ENCODE measurements at places on chromosomes 7 and 10.

DNA sequence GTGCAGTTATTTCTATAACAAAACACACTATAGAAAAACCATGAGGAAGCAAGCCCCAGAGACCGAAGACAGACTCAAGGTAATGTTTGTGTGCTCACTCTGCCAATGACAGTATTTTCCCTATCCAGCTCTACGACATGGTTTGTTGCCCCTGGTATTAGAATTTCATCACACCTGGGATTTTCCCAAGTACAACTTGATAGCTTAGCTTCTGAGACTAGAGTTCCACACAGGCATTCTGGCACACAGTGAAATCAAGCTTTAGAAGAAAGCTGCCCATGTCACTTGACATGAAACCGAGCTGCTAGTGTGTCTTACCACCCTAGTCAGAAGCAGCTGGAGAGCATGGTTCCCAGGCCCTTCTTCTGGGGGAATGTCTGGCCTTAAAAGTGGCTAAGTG lies 44.1 kb upstream of the AKR1E2 start:
- DNase-seq = no peak

DNA sequence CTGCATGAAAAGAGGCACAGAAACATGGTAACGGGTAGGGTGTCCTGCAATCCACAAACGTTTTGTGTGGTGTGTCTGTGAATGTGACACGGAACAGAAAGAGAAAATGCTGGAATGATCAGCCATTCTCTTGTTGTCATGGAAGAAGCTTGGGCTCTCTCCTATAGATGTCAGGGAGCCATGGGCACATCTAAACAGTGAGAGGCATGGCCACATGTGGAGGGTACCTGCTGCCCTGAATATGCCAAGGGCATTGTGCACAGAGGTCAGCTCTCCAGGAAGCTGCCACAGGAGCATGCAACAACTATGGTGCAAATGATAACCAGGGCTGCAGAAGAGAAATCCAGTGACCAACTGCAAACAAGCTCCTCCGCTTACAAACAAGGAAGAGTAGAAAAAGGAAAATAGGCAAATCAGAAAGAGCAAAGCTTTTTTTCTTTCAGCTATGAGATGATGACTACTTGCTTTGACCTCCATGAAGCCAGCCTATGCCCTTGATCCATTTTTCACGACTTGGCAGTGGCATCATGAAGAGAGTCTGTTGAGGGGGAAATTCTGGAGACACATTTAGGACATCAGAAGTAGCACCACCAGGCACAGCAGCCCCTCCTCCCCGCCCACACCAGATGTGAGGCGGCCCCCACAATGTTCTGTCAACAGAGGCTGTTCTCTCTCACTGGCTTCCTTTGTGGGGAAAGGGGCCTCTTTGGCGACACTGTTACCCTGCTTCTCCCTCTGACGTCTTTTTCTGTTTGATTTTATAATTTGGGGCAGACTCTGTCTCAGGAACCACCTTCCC lies 4.8 kb upstream of the PDE1C start:
- no peak for DNase-seq

DNA sequence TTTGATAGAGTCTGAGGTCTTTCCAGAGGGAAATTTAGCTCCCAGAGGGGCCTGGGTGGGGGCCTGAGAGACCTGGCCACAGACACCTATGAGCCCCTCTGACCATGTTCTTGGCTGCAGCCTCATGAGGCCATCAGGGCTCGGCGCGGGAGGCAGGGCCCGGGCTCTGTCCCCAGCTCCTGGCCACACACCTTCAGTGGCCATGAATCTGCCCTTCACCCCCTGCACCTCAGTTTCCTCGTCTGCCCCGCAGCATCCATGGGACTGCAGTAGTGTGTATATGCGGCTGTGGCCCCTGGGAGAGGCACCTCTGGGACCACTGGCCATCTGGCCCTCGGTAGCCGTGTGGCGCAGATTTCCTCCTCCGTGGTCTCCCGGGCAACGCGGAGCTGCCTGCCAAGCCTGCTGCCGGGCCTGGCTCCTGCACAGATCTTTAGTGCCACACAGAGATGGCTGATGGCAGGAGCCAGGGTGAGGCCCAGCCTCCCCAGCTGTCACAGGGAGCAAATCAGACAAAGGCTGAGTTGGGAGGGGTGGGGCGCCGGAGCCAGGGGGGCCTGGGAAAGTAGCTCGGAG lies 23.6 kb upstream of the ADCYAP1R1 start:
- DNase-seq = no peak

DNA sequence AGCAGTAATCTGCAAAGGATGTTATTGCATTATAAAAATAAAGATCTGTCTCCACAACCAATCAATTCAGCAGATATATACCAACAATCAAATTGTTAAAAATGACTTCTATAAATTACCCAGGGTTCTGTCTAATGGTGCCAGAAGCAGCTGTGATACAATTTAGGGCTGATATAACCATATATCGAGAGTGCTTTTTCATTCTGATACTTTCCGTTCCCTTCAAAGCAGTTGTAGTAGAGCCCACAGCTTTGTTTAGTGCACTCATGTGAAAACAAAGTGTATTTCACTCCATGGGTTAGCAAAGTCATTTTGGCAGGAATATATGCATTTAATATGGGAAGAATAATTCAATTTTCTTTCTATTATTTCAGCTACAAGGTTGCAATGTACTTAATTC lies 83.1 kb upstream of the CHCHD3 start:
- no peak for DNase-seq

DNA sequence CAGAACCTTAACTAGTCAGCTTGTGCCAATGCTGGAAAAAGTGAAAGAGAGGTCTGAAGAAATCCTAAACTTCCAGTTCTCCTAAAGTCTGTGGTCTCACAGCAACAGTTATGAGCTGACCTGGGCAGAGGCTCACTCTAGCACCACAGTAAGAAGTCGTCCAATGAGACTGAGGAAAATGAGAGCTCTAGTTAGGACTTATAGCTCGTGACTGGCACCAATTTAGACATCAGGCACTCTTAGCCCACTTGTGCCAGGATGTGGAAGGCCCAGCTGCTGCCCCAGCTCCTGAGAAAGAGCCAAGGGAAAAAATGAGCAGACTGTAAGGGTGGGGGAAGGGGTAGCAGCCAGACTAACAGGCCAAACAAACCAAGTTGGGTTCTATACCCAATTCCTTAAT lies 7.6 kb downstream of the MMS19 start:
- DNase-seq = no peak

GRCh38 chr7:48780862-48781261 lies 143.5 kb upstream of the CDC14C start:
- no peak for DNase-seq

DNA sequence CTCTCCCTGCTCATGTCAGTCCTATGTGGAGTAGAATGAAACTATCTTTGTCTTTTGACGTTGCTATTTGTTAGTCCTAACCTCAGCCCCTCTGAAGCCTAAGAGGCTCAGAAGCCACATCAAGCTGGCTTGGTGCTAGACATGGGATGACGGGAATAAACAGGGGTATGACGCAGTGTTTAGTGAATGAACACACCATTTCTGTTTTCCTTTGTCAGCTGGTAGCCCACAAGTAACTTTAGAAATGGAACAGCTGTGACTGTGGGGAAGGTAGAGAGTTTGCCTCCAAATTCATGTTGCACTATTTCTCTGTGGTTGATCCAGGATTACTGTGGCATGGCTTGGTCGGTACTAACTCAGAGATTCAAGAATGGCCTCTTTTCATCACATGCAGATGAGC lies 31.3 kb downstream of the COX15 start:
- no peak for DNase-seq

DNA sequence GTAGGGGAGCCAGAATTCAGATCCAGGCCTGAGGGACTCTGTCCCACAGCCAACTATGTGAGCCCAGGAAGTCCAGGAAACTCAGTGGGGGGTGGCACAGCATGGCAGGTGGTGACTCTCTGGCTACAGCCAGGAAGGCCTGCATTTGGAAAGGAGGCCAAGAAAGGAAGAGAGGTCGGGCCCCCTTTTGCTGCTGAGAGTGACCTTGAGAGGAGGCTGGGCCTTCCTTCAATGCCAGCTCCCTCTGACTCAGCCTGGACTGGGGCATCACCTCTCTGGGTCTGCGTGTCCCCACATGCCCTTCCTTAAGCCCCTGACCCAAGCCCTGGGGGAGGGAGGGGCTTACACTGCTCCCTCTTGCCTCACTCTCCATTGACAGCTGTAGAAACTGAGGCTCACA lies 6.4 kb upstream of the MYL10 start:
- no peak for DNase-seq

DNA sequence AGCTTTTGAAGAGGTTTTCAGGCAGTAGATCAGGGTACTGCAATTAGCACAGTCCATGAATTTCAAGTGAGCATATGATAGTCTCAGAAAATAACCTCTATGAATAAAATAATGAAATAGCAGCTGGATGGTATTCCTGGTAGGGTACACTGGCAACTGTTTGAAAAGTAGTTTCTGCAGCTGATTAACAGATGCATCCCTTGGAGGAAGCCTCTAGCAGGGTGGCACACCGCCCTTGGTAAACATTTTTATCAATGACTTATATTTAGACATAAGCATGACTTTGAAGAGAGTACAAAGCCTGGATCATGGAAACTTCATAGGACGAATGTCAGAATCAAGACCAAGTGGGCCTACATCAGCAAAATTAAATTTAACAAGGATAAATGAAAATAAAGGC lies 26.8 kb downstream of the WNT16 start:
- no peak for DNase-seq

DNA sequence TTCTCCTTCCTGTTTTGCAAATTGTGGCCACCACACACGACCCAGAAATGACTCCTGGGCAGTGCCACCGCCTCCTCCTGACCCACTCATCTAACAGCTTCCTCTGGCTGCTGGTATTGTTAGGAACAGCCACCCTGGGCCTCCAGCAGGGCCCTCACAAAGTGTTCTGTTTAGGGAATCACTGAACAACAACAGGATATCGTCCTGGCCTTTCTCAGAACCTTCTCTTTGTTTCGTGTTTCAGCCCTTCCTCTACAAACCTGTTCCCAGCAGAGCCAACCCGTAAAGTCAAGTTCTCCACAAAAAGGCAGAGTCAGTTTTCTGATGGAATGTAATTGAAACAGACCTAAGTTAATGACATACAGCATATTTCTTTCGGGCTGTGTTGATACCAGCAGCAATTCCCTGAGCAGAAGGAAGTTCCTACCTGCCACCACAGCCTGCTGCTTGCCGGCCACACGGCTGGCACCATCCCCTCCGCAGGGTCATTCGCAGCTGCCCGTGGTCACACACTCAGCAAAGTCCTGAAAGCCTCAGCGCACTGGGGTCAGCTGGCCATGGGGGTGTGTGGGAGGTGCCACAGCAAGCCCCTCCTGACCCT lies 91.7 kb upstream of the PITRM1 start:
- DNase-seq = no peak

- DNase-seq = no peak
Measured at GRCh38 chr10:117272195-117273076, 31.5 kb downstream of the SLC18A2 start.

GRCh38 chr7:27581119-27581518 lies 81.6 kb downstream of the HIBADH start:
- DNase-seq = no peak

GRCh38 chr10:79202188-79203013 lies 133.6 kb downstream of the ZMIZ1 start:
- DNase-seq = peak; percentile 65

DNA sequence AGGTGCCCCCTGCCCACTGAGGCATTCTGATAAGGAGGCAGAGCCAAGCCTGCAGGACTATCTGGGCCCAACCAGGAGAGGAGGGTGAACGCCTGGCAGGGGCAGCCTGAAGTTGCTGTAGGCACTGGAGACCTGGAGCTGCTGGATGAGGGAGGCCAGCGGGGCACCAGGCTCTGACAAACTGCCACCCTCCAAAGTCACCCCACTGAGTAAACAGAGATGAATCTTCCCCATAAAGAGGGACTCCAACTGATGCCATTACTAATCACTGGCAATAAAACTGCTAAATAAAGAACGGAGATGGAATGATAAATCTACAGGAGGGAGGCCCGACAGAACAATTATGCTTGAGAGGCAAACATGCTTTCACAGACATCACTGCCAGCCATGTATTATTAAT lies 44.2 kb downstream of the DRGX start:
- DNase-seq = no peak

- DNase-seq = no peak
Measured at GRCh38 chr10:71984809-71985388, 20.7 kb downstream of the CHST3 start.

DNA sequence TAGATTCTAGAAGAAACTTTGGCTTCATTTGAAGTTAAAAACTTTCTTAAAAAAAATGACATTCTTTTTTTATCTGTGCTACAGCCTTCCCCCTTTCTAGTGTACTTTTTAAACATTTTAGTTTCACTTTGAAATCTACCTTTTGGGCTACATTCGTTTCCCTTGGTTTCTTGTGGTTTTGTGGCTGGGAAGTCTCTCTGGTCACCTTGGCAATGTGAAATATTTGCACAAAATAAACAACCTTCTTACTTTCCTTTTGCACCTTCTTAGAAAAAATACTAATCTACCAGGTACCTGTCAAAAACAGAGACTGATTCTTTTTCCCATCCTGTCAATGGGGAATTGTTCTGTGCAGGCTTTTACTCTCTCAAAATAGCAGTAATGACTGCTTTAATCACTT lies 350.2 kb downstream of the GATA3 start:
- DNase-seq = no peak

GRCh38 chr10:14692344-14693076 lies 82.2 kb downstream of the FAM107B start:
- no peak for DNase-seq

- DNase-seq = no peak
Measured at GRCh38 chr10:94489976-94490788, 55.4 kb upstream of the HELLS start.

DNA sequence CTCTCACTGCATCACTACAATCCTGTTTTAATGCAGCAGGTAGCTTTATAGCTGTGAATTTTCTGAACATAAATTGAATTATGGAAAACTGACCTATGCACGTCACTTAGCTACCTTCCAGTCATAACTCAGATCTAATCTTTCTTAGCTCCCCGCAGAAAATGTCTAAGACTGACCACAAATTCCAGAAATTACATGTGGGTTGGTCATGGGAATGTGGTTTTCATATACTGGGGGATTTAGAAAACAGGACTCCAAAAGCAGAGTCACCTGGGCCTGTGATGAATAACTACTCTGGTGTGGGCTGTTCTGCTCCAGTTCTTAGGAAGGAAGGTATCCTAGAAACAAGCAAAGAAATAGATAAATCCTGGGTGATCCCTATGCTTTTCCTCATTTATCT lies 178.4 kb upstream of the LRRTM3 start:
- no peak for DNase-seq

DNA sequence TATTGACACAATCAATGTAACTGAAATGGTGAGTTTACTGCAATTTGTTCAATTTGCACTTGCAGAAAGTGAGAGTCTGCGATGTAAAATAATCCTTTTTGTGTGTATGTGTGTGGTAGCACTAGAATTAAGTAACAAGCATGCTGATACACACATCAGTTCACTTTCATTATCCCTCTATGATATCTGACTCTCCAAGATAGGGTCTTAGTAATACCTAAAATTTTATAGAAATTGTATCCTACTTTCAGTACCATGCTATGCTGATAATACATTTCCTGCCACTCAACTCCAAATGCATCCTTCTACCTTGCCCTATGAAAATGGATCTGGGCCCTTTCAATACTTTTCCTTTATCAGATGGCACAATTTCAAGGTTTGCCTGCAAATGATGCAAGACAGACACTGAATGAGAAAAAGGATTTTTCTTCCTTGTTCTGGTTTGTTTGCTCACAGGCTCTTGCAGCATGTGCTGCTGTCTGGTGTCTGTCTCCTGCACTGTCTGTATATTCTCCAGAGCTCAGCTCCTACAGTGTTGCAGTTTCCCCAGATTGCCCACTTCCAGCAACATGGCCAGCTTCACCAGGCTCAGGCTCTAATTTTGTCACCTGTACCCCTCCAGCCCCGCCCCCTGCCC lies 297.9 kb upstream of the HGF start:
- no peak for DNase-seq

Data from stimulated activated naive CD8-positive, alpha-beta T cell treated with anti-CD3 and anti-CD28 coated beads, Interleukin-15, Interleukin-2, amounts not matched to agents 100 U/mL and 50 U/mL, for 24 hours (primary cell).